ENCODE measurements at places on chromosomes 1 and 21.

GRCh38 chr21:45294509-45295291, 7.0 kb upstream of the POFUT2 start:
- DNase-seq, result no peak

DNA sequence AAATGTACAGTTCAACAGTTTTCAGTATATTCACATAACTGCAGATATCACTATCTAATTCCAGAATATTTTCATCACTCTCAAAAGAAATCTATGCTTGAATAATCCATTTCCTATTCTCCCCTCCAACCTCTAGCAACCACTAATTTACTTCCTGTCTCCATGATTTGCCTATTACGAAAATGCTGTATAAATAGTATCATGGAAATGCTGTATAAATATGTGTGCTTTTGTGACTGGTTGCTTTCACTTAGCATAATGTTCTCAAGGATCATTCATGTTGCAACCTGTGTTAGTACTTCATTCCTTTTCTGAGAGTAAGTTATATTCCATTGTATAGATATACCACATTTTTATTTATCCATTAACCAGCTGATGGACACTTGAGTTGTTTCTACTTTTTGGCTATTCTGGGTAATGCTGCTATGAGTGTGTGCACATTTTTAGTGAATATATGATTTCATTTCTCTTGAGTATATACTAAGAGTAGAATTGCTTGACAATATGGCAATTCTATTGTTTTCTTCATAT, 115.6 kb downstream of the TNFSF18 start:
- DNase-seq, result no peak

DNA sequence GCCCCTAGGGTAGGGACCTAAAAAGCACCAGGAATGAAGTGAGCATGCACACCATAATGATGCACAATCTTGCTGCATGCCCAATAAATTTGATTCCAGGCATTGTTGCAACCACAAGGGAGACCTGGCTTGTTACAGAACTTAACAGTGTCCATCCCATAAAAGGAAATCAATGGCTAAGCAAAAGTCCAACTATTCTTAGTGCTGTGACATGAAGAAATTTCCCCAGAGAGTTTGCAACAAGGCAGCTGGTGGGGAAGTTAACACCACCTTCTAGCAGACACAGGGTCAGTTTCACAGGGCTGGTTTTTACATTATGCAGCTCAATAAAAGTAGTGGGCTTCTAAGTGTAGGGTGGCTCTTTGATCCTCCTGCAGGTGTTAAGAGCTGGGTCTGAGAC, 221.1 kb downstream of the KCNJ6 start:
- DNase-seq, result no peak

DNA sequence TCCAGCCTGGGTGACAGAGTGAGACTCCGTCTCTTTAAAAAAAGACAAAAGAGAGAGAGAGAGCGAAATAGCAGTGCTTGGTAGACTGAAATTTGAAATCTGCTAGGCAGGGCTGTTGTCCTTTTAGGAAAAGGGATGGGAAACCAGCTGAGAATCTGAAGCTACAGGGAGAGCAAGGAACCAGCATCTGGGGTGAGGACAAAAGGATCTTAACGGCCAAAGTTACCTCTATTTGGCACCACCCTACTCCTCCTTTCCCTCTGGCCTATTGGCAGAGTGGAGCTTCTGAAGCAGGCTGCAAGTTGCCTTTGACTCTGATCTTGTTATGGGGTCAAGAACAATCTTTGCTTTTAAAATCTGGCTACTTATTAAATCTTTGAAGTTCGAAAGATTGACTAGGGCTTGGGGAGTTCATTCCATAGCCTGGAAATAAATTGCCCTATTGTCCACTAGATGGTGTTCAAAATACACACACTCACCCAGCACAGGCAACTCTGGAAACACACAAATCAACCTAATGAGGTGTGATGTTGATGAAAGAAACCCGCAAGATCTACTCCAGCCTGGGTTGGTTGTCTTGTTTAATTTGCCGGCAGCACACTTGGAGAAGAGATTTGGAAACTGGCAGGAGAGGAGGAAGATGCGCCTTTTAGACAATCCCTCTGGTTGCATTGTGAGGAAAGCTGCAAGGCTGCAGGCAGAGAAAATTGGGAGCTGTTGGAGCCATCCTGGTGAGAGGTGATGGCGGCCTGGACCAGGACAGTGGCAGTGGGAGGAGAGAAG, 16.5 kb upstream of the PARP1 start:
- DNase-seq, result no peak

DNA sequence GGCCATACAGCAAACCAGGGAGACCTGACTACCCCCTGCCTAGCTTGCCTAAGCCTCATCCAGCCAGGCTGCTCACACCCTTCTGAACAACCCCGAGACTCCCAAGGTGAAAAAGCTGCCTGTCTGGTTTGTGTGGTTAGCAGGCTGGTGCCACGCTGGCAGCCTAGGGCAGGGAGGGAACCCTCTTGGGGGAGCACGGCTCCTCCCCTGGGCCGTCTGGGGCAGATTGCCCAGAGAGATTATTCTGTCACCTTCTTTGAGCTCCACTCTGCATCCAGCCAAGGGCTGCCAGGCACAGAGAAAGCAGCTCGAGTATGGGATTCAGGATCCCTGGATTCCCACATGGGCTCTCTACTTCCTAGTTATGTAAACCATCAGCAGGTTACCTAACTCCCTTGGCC, 27.5 kb upstream of the TCEA3 start:
- no peak for DNase-seq

DNA sequence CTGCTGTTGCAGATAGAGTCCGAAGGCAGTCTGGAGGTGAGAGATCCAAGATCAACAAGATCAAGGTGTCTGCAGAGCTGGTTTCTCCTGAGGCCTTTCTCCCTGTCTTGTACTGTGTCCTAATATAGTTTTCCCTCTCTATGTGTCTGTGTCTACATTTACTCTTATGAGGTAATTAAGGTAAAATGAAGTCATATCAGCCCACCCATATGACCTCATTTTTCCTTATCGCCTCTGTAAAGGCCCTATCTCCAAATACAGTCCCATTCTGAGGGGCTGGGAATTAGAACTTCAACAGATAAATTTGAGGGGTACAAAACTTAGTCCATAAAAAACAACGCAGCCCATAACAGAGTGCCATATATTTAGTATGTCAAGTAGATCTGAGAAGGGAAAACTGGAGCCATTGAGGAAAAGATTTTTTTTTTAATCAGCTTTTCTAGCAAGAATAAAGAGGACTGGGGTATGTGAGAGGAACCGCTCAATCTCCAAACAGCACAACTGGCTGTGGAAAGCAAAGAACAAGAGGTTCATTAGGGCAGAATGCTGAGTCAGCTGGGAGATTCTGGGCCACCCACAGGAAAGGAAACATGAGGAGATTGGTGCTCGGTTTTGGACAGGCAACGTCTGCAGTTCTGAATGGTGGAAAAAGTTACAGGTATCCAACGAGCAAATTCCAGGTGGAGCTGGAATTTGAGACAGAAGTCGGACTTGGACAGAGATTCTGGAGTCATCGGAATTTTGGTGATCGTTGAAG, 65.7 kb downstream of the MAP3K21 start:
- DNase-seq, result no peak

GRCh38 chr1:54791880-54792522, 9.1 kb downstream of the TTC22 start:
- no peak for DNase-seq

DNA sequence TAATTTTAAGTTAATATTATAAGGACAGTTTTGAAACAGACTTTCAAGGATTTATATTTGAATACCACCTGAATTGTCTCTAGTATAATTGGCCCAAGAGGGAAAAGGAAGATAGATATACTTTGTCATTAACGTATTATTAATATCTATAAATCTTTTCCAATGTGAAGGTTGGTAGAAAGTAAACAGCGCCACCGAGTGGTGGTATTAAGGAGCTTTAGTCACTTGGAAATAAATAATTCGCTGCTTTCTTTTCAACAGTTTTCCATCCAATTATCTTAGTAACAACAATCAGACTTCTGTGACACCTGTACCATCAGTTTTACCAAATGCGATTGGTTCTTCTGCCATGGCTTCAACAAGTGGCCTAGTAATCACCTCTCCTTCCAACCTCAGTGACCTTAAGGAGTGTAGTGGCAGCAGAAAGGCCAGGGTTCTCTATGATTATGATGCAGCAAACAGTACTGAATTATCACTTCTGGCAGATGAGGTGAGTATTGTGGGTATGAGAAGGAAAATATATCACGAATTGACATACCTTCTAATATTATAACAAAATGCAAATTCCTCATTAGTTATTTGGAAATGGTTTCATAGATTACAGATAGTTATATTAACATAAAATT, 37.7 kb downstream of the SH3GLB1 start:
- no peak for DNase-seq

DNA sequence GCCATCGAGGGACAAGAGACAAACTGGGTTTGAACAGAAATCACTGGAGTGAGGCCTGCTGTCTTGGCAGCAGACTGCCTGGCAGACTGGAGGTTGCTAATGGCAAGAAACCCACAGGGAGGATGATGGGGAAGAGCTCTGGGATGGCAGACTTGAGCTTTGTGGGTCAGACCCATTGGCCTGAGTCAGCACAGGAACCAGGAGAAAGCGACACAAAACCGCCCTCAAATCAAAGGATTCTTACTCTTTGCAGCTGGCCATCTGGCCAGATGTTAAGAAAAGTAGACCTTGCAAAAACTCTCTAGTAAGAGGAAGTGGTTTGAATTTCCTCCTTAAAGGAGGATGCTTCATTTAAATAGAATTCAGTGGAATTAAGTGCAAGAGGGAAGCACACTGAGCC, 195.2 kb upstream of the JUN start:
- no peak for DNase-seq

- no peak for DNase-seq
Observed at GRCh38 chr1:153536671-153537375, 1.0 kb upstream of the S100A6 start.

DNA sequence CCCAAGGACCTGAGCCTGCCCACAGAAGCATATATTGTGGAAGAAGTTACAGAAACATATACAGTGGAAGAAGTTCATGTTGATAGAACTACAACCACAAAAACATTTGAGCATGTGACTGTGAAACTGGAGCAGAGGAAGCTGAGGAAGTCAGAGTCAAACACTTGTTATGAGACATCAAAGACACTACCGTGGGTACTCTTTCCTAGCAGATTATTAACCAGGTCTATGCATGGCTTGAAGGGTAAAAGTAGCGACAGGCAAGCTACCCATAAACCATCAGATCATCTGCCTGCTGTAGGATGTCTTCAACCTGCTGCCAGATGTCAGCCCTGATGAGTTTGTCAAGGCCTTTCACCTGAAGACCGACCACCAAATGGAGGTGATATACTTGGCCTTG, 35.8 kb downstream of the IVNS1ABP start:
- no peak for DNase-seq

DNA sequence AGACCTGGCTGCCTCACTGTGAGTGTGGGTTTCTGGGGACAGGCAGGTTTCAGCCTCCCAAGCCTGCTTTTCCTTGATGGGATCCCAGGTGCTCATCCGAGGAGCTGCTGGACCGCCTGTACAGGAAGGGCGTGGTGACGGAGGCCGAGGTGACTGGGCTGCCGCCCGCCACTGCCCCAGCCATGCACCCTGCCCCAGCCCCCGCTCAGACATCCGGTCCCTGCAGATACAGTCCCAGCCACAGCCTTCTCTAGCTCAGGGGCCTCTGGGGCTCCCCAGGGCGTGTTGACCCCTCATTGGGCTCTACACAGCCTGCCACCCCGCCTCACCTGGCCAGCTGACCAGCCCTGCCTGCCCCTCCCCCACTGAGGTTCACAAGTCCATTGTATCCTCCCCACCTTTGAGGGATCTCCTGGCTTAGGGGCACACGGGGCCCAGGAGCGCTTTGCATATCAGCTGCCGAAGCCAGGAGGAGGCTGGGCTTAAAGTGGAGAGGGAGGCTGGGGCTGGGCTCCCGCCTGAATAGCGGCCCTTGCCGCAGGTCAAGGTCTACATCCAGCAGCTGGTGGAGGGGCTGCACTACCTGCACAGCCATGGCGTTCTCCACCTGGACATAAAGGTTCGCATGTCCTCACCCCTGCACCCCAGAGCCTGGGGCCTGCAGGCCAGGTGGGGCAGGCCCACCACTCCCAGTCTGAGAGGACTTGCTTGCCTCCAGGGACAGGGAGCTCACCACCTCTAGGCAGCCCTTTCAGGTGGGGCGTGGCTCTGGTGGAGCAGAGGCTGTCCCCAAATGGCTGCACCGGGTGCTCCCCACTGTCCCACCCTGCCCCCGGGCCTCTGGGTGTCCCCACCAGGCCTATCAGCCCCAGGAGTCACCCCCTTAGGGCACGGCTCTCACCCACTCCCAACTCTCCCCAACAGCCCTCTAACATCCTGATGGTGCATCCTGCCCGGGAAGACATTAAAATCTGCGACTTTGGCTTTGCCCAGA, 38.5 kb downstream of the TRIM11 start:
- no peak for DNase-seq

- DNase-seq, result no peak
Observed at GRCh38 chr1:50702395-50702794, 257.7 kb downstream of the FAF1 start.

DNA sequence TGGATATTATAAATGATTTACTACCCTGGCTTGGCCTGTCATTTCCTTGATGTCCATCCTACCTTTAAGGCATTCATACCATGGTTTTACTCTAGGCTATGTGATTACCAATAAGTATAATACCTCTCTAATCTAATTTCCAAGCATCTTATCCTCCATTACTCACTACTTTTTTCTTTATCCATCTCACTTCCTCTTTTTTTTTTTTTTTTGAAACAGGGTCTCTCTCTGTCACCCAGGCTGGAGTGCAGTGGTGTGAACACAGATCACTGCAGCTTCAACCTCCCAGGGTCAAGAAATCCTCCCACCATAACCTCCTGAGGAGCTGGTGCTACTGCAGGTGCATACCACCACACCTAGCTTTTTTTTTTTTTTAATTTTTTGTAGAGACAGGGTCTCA, 39.9 kb downstream of the INKA2 start:
- no peak for DNase-seq

- no peak for DNase-seq
Observed at GRCh38 chr1:93440706-93441105, 7.2 kb upstream of the FNBP1L start.

- no peak for DNase-seq
Observed at GRCh38 chr21:43904331-43904781, 39.3 kb downstream of the AGPAT3 start.

GRCh38 chr1:155322571-155322952, 1.9 kb downstream of the RUSC1 start:
- no peak for DNase-seq

DNA sequence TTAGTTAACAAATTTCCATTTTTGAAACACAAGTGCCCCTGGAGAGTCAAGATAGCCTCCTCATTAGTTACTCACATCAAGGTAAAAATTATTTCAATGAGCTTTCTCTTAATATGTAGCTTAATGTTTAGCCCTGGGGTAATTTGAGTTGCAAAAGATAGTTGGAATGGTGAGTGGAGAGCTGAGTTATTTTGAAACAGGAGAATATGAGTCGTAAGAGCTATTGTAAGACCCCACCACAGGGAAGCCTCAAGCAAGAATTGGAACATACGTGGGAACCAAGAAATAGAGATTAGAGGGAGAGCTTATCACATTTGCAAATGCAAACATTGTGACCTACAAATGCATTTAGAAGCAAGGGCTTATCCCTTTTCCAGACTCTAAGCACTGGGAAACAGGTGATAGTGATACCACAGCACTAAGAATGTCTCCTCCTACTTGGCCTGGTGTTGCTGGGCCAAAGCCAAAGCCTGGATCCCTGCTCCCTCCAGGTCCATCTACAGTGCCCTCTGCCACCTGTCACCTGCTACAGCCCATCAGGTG, 635.1 kb downstream of the PTPRC start:
- no peak for DNase-seq

- no peak for DNase-seq
Observed at GRCh38 chr1:147625362-147625995, 44.8 kb downstream of the ACP6 start.

GRCh38 chr1:206872139-206872538, 6.7 kb downstream of the IL20 start:
- DNase-seq, result no peak

GRCh38 chr1:231036416-231036815, 3.6 kb downstream of the FAM89A start:
- no peak for DNase-seq
